ENCODE measurements at places on chromosomes 1 and 21.

DNA sequence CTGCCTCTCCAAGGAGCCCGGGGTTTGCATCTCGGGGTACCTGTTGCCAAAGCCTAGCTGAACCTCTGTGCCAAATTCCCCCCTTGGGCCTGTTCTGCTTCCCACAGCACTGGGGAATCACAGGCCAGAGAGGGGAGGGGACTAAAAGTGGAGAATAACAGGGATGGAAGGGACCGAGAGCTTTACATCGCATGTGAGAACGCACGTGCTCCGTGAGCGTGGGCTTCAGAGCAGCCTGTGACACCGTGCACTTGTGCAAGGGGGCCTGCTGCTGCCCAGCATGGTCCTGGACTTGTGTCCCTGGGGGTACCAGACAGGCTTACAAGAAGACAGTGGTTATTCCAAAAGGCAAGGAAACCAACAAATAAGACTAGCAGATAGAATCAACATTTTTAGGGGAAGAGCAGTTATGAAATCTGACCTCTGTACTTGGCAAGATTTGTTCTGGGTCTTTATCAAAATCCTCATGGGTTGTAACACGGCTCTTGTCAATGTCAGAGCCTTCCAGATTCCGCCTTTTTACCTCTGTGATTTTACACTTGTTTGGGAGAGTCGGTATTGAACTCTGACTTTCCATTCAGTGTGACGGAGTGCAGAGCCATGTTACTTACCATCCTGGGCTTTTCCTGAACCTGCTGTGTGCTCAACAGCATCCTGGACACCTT is 36.2 kb upstream of the TNFRSF1B start:
- DNase-seq, result no peak

DNA sequence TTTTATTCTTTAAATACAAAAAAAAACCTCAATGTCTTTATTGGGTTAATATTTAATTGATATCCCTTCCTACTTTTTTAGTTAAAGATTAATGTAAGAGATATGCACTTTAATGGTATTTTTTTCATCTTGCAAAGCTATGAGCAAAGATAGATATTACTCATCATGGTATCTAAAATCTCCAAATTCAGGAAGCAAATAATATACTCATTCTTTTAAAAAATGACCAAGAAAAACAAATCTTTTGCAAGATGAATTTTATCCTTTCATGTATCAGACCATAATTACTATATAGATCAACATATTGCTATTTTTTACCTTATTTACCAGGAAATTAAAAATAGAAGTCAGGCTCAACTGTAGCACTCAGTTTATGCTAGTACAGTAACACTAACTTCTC is 330.4 kb downstream of the KCNT2 start:
- no peak for DNase-seq

- DNase-seq, result no peak
Observed at GRCh38 chr1:16125088-16125470, 30.8 kb downstream of the EPHA2 start.

GRCh38 chr1:185916861-185917260 is 182.7 kb downstream of the HMCN1 start:
- DNase-seq, result no peak

DNA sequence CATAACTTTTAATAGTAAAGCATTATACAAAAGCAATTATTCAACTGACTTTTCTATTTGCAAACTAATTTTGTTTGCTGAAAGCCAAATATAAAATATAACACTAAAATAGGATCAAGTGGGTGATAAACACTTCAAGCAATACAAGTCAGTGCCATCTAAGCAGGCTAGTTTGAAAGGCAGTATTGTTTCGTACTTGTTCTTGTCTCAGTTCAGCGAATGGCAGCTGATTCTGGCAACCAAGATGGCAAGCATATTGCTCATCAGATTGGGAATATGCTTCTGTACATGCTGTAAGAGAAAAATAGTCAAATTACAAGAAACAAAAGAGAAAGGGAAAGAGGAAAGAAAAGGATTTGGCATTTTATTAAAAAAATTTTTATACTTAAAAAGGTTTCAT is 7.5 kb downstream of the TMEM59 start:
- no peak for DNase-seq

DNA sequence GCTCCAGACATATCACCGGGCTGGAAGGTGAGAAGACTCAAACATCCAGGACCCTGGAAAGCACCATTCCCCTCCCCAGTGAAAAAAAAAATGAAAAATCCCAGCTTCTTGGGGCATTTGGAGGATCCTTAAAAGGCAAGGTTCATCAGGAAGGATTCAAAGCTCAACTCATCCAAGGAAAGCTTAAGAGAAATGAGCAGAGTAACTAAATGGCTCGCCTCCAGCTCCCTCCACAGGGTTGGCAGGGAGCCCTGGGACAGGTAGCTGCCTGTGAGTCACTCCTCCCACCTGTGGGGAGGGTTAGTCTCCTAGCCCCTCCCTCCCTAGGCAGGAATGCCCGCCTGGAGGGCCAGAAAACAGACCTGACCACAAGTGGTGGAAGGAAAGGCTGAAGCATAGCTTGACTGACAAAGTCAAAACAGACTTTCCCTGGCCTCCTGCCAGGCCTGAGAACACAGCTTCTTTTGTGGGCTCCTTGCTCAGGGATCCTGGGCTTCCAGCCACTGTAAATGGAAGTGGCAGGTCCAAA is 712 bp upstream of the LAMB3 start:
- DNase-seq, result peak; percentile 31

- DNase-seq, result no peak
Observed at GRCh38 chr1:47843781-47844557, 153.2 kb downstream of the TRABD2B start.
